ENCODE measurements at places on chromosomes 1 and 21.

DNA sequence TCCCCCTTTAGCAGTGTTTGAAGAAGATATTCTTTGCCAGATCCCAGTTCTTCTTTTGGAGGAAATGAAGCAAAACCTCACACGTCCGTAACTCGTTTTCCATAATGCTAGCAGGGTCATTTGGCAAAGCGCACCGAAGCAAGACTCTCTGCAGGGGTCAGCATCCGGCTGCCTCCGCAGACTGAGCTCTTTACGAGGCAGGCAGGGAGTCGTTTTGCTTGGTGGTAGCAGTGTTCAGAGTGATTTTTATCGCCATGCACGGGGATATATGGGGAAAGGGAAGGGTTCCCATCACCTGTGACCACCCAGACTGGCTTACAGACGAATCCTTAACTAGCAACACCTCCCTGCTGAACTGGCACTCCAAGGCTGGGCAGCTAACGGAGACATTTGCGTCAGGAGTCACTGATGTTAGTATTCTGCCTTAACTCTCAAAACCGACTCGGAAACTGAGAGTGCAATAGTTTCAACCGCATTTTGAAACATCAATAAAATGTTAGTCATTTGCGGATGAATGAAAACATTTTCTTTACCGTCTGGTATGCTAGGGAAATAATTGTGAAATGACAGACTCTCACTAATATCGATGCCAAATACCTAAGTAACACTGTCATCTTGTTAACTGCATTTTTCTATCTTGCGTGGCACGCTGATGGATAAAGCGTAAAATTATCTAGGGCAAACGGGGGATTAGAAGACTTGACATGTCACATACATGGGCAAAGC, 2.2 kb upstream of the NEGR1 start:
- DNase-seq, result no peak

- DNase-seq, result no peak
These were observed 453.7 kb downstream of the TTLL7 start for GRCh38 chr1:83545066-83545862.

DNA sequence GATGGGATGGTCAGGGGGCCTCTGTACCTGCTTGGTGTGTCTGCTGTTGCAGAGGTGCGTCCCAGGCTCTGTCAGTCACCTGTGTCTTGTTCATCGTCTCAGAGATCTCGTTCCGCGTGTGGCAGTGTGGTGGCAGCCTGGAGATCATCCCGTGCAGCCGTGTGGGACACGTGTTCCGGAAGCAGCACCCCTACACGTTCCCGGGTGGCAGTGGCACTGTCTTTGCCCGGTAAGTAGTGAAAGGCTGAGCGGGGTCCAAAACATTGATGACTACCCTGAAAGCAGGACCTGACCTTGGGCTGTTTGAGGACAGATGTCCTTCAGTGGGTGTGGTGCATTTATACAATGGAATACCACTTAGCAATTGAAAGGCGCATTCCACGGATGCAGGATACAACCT, 171.0 kb downstream of the PGBD5 start:
- no peak for DNase-seq

GRCh38 chr1:84582802-84583587, 8.8 kb upstream of the CTBS start:
- peak; percentile 79 for DNase-seq

DNA sequence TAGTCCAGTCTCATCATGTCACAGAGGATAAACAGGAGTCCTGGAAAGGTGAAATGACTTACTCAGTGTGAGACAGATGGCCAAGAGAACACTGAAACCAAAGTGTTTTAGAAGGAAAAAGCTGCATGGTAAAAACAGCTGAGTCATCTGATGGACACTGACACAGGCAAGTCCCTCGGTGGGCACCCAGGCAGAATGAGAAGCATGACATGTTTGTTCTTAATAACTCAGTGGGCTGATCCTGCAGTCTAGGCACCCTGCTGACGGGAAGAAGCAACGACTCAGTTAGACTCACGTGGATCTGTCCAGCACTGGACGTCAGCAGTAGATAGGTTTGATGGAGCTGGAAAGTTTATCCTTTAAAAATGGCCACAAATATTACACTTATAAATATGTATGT, 116.9 kb downstream of the RGS7 start:
- no peak for DNase-seq
